DMS53 (cell line): ENCODE measurements at places on chromosomes 6 and 20.

DNA sequence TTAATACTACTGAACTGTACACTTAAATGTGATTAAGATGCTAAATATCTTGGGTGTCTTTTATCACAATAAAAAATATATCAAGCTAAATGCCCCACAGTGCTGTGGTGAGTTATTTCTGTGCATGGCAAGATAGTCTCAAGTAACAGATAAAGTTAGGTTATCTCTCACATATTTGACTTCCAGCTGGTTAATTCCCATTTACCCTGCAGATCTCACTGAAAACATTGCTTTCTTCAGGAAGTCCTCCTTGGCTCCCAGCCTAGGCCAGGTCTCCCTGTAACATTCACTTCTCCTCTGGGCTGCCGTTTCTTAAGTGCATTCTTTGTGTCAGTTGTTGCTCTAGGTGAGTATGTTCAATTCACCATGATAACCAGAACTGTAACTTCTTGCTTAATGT, 59.1 kb downstream of the SLC22A1 start:
- no peak for DNase-seq

DNA sequence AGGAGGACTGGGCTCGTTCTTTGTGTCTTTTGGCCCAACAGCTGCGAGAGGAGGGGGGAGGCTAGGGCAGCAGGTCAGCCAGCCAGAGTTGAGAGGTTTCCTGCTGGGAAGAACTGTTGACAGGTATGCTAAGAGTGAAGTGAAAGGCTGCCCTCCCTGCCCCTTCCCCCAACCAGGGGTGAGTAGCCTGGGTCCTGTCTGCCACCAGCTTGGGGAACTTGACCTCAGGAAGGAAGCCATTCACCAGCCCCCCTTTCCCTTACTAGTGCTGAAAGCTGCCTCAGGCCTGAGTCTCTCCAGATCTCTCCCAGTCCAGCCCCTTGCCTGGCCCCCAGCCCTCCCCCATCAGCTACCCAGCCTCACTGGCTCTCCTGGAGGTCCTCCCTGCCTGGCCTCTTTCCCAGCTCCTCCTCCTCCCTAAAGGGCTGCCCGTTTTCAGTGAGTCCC, 20.7 kb upstream of the ZNF76 start:
- no peak for DNase-seq

DNA sequence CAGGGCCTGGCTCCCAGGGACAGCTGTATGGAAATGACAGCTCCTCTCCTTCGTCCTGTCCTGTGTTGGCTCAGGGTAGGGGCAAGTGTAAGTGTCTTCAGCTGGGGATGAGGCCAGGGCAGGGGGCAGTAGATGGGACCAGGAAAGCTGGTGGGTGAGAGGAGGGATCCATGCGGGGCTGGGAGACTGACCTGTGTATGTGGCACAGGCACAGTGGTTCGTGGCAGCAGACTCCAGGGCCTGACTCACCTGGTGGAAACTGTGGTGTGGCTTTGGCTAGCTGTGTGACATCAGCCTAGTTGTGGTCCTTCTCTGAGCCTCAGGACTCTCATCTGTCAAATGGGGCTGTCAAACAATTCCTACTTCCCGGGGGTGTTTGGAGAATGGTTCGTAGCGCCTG, 13.7 kb upstream of the SCRT2 start:
- DNase-seq = no peak

GRCh38 chr6:33860706-33861474, 57.1 kb upstream of the MLN start:
- peak; percentile 83 for DNase-seq
